Coronary artery (tissue), 2 donors: ENCODE measurements at places on chromosomes 13 and 19.

- no peak for DNase-seq
Measured at GRCh38 chr13:101291646-101292515, 124.4 kb downstream of the NALCN start.

DNA sequence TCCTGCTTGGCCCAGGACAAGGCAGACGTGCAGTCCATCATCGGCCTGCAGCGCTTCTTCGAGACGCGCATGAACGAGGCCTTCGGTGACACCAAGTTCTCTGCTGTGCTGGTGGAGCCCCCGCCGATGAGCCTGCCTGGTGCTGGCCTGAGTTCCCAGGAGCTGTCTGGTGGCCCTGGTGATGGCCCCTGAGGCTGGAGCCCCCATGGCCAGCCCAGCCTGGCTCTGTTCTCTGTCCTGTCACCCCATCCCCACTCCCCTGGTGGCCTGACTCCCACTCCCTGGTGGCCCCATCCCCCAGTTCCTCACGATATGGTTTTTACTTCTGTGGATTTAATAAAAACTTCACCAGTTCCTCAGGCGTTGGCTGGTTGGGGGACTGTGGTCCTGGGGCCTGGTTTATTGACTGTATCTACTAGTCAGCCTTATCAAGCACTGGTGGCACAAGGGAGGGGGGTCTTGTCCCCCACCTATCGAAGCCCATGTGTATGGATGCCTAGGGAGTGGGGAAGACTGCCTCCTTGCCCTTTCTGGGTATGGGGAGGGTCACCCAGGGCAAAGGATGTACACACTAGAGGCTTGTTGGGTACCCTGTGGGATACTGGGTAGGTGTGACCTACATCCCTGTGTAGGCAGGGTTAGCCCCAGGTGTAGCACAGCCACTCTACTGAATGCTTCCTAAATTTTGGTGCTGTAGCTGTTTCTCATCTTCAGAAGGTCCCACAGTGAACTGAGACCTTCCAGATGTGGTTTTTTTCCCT is 4.4 kb downstream of the CHMP2A start:
- DNase-seq, result peak; percentile 70

- no peak for DNase-seq
Measured at GRCh38 chr13:95813139-95813538, 136.2 kb downstream of the DNAJC3 start.

DNA sequence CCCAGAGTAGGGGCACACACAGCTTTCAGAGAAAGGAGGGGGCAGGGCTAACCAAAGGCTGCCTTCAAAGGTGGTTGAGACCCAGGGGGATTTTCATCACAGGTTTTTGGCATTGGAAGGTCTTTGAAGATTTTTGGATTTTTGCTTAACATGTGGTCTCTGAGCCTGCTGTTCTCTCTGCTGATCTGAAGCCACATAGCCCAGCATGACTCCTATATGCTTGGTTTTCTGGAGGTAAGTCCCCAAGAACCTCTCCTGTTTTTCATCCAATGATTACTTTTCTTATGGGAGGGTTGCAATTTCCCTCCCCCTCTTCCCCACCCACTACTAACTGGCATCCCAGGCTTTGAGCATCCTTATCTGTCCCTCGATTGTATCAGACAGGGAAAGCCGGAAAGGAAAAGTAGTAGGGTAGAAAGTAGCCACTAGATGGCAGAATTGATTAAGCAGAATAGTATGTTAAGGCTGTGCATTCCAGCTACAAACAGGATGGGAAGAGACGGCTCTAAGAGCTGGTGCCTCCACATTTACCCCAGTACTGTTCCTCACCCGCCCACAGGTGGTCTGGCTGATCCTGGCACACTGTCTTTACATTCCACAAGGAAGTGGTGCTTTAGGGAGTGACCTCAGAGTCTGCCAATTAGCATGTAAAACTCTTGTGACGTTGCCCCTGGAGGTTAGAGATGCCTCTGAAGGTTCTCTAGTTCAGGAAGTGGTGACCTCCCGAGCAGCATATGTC is 218.9 kb upstream of the EDNRB start:
- DNase-seq, result no peak

GRCh38 chr19:54729416-54730188 is 5.4 kb downstream of the KIR3DL3 start:
- peak; percentile 46 for DNase-seq

- no peak for DNase-seq
Measured at GRCh38 chr13:104321756-104322155, 1255.5 kb upstream of the SLC10A2 start.

DNA sequence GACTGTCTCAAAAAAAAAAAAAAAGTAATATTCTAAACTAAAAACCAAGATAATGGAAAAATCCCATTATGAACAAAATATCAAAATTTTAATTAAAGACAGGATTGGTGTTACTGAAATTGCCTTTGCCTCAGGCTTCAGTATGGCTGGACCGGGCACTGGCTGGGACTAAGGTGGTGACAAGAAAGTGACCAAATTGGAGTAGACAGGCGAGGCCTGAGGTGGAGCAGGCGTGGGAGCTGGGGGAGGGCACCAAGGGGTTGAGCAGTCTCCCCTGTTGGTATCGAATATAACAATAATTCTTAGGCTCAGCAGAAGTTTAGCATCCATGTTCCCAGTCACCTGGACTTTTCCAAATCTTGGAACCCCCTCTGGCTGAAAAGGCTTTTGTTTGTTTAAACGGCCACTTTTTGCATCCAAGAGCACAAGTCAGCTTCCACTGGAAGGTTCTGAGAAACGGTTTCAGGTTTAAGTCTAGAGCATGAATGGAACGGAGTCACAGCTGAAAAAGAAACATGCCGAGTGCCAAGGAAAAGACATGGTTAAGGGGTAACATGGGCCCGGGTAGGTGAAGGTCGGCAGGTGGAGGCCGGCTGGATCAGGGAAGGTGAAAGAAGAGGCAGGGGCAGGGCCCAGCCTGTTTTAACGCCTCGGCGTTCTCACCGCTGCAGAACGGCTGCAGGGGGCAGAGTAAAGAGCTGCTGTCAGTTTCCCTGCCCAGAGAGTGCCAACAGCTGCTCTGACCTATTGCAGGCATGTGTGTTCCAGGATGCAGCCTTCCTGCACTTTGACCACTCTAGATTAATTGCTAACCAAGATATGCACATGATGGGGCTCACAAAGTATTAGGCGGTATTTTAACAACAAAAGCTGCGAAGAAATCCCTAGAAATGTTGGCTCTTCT is 104.4 kb downstream of the TM9SF2 start:
- no peak for DNase-seq

DNA sequence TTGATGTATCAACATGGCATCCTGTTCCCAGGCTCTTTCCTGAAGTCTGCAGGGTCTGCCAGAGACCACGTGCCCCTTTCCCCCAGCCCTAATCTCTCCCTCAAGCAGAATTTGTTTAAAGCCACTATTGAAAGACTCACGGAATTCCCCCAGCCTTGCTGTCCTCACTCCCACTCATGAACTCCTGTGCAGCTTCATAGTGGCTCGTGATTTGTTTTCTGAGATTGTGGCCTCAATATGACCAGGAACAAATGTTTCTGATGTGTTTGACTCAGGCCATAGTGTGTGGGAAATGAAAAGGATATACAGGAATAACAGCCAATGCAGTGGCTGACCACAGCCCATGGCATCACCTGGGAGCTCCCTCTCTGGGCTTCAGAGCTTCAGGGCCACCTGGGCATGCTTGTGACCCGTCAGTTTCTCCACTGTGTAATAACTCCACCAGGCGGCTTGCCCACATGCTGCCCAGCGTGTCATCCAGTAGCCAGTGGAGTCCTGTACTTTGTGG is 8.1 kb upstream of the SERPINE3 start:
- no peak for DNase-seq

DNA sequence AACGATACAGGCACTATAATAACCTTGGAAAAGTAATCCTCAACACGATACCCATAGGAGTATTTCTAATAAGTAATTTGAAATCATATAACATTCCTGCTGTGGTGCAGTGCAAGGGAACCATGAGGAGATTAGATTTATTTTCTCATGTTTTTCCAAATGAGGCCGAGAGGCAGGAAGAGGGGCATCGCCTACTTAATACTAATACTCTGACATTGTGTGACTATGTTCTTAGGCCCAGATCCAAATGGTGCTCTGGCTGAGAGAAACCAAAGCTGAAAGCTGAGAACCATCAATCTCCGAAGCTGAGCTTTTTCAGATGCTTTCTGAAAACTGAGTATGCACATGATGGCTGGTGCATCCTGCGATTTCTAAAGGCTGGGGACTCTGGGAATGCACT is 248.0 kb upstream of the MAB21L1 start:
- no peak for DNase-seq

- no peak for DNase-seq
Measured at GRCh38 chr13:94706843-94707399, 5.4 kb downstream of the SOX21 start.

DNA sequence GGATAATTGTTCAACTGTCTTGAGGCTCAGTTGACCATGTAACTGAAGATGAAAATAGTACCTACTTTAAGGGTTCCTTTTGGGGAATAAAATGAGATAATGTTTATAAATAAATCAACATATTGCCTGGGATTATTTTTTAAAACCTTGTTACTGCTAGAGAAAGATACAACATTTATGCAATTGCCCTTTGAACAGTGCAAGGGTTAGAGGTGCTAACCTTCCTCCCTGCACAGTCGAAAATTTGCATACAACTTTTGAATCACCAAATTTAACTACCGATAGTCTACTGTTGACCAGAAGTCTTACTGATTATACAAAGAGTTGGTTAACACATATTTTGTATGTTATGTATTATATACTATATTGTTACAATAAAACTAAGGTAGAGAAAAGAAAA is 750.0 kb downstream of the EFNB2 start:
- DNase-seq, result no peak

DNA sequence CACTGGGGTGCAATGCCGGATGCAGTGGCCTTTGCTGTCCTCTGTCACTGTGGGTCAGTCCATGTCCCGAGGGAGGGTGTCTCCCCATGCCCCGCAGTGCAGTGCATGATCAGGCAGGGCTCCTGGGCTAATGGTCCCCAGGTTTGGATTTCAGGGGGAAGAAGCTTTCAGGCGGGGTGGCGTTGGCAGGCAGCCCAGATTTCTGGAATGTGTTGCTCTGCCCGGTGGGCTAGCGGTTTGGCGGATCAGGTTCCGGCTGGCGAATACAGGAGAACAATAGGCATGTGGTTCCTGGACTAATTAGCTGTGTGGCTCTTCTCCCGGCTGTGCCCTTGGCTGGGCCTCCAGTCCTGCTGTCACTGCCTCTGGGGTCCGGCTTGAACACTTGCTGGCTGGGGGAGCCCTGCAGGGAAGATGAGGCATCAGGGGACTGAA is 141.3 kb downstream of the FGF9 start:
- DNase-seq, result no peak

DNA sequence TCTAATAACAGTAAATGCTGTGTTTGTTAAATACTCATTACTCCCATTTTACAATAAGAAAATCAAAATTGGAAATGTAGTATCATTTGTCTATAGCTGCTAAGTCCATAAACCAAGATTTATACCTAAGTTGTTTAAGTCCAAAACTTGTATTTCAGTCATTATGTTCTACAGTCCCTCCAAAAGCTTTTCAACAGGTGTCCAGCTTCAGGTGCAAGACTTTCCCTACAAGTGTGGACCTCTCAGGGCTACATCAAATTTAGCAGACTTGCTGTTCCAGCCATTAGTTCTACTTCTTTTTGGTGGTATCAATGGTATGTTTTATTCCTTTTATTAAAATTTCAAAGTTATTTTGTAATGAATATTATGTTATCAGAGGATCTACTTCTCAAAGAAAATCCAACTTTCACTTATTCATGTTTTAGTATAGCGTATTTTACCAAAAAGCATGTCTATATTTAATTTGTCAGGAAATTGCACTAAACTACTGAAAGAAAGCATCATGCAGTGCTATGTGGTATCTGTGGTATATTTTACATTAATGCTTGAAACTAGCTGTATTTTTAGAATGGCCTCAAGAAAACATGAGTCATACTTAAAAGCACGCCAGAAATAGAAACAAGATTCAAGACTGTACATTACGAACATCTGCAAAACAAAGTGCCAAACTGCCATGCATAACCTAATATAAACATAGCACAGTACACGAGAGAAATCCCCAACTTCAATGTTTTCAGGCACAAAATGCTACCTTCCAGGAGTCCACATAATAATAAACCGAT is 44.5 kb downstream of the VWA8 start:
- no peak for DNase-seq

- no peak for DNase-seq
Measured at GRCh38 chr19:53521373-53522202, 16.4 kb upstream of the ZNF331 start.

DNA sequence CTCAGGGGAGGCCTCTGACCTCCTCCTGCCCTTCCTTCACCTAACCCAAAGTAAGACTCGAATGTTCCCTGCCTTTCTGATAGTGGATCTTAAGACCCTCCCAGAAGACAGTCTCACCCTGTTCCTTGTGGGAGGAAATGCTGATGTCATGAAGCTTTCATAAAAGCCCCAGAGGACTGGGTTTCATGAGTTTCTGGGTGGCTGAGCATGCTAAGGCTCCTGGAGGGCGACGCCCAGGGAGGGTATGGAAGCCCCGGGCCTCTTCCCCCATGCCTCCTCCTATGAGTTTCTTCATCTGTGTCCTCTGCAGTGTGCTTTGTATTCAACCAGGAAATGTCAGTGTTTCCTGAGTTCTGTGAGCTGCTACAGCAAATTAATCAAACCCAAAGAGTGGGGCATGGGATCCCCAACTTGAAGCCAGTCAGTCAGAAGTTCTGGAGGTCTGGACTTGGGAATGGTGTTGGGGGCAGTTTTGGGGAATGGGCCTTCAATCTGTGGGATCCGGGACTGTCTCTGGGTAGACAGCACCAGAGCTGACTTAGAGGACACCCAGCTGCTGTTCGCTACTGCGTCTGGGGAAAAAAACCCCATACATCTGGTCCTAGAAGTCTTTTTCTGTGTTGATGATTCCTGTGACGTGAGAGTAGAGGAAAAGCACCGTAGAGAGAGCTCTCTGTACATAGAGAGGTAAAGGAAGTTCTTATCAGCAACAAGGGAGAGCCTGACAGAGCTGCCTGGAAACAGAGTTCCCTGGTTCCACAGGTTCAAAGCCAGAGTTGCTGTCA is 2.0 kb upstream of the LILRB2 start:
- DNase-seq, result no peak

DNA sequence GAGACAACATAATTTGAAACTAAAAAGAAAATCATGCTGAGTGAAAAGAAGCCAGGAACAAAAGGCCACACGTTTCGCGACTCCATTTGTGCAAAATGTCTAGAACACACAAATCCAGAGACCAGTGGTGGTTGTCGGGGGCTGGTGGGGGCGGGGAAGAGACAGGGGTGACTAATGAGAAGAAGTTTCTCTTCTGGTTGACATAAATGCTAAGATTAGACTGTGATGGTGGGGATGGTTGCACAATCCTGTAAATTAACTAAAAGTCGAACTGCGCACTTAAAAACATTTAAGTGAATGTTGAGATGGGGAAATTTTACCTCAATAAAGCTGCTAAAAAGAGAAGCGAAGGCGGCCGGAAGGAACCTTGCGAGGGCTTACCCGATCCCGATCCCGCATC is 7.1 kb downstream of the AKAP8 start:
- no peak for DNase-seq

- DNase-seq, result no peak
Measured at GRCh38 chr19:30136611-30137195, 194.7 kb downstream of the URI1 start.

DNA sequence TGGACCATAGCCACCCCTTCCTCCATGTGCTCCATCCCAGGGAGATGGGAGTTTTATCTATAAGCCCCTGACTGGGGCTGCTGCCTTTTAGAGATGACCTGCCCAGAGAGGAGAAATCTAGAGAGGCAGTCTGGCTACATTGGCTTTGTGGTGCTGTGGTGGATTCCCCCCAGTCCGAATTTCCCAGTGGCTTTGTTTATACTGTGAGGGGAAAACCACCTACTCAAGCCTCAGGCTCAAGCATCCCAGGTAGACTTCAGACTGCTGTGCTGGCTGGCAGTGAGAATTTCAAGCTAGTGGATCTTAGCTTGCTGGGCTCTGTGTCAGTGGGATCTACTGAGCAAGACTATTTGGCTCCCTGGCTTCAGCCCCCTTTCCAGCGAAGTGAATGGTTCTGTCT is 1195.7 kb upstream of the PCDH20 start:
- DNase-seq, result no peak
